ENCODE measurements at places on chromosomes 16 and 17. TPM values are rescaled to one million over a fixed set of nuclear protein-coding genes. Genes with fewer than 3 reads are reported as not detected.
A peak's percentile ranks its signal among the peaks of the same experiment; 100 is the strongest.

DNA sequence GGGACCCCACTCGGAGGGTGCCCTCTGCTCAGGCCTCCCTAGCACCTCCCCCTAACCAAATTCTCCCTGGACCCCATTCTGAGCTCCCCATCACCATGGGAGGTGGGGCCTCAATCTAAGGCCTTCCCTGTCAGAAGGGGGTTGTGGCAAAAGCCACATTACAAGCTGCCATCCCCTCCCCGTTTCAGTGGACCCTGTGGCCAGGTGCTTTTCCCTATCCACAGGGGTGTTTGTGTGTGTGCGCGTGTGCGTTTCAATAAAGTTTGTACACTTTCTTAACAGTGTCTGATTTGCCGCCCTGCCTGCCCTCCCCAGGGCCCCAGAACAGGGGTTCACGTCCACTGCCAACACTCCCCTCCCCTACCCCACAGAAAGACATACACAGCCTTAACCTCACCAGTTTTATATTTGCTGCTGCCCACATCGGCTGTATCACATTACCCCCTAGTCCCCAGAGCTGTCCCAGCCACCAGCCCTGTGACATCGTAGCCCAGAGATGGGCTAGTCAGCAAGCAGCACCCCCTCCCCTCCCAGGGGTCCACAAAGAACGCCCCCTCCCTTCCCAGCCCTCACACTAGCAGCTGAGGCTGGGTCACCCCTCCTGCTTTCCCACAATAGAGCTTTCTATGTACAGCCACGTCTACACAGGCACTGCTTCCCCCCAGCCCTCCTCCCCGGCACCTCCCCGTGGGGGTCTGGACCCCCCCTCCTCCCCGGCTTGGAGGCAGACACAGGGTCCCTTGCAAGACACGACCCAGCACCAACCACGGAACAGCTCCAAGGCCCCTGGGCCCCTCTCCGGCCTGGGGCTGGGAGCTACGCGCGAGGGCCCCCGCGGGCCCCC, 7.9 kb downstream of the GRN start:
- peaks cover 18% of the 10 kb centered on the region for H3K36me3 ChIP-seq
- no peak overlapping the region for H3K4me3 ChIP-seq
- no peaks in the 10 kb centered on the region for H3K27me3 ChIP-seq
- H3K4me1 ChIP-seq: no peaks in the 10 kb centered on the region

DNA sequence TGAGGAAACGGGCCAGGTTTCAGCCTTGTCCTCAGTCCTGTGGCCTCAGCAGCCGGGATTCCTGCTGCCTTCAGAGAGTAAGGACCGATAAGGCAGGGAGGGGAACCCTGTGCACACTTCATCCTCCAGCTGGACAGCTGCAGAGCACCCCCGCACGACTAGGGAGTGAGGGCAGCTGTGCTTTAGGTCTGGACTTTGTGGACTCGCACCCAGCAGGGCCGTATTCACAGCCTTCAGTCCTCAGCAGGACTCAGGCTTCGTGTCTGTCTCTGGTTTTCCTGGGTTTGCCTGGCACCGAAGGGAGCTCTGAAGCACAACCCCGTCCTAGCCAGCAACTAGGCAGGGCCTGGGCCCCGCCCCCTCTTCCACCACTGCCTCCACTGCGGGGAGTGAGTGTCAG, 45.8 kb upstream of the CACNG5 start:
- no peak for DNase-seq
- no peak overlapping the region for H3K4me3 ChIP-seq
- H3K4me1 ChIP-seq: peaks cover 3% of the 10 kb centered on the region
- H3K27ac ChIP-seq: no peak overlapping the region

- H3K36me3 ChIP-seq: no peaks in the 10 kb centered on the region
- H3K27ac ChIP-seq: no peak overlapping the region
- no peak overlapping the region for H3K4me3 ChIP-seq
- H3K27me3 ChIP-seq: no peaks in the 10 kb centered on the region
- peak; percentile 19 for DNase-seq
- H3K4me1 ChIP-seq: no peaks in the 10 kb centered on the region
These were observed 31.6 kb downstream of the NTN1 start for GRCh38 chr17:9052921-9053320.

DNA sequence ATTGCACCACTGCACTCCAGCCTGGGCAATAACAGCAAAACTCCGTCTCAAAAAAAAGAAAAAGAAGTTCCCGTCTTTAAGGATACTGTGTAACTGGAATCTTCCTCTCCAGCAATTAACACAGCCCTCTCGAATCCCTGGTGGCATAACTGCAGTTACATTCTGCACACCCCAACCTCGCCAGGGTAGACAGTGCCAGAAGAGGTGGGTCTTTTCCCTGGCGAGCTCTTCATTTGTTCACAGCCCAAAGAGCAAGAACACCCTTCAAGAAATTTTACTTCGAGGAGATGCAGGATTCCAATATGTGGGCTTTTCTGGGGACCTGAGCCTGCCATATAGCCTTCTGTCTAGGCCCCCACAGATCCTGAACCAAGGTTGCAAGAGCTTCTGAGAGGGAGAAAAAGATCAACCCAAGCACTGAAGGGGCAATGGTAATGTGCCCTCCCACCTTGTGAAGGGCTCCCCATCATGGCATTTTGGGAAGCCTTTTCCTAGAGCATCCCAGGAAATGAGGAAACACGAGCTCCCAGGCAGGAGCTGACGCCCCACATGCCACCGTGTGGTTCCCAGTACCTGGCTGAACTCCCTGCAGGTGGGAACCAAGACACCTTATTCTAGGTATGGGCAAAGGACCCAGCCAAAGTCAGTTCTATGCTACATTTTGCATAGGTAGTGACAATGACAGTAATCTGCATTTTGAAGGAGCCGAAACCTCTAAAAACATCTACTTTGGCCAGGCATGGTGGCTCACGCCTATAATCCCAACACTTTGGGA, 26.9 kb downstream of the TK2 start:
- no peak for DNase-seq
- peaks cover 4% of the 10 kb centered on the region for H3K36me3 ChIP-seq
- no peaks in the 10 kb centered on the region for H3K27me3 ChIP-seq
- no peak overlapping the region for H3K27ac ChIP-seq

DNA sequence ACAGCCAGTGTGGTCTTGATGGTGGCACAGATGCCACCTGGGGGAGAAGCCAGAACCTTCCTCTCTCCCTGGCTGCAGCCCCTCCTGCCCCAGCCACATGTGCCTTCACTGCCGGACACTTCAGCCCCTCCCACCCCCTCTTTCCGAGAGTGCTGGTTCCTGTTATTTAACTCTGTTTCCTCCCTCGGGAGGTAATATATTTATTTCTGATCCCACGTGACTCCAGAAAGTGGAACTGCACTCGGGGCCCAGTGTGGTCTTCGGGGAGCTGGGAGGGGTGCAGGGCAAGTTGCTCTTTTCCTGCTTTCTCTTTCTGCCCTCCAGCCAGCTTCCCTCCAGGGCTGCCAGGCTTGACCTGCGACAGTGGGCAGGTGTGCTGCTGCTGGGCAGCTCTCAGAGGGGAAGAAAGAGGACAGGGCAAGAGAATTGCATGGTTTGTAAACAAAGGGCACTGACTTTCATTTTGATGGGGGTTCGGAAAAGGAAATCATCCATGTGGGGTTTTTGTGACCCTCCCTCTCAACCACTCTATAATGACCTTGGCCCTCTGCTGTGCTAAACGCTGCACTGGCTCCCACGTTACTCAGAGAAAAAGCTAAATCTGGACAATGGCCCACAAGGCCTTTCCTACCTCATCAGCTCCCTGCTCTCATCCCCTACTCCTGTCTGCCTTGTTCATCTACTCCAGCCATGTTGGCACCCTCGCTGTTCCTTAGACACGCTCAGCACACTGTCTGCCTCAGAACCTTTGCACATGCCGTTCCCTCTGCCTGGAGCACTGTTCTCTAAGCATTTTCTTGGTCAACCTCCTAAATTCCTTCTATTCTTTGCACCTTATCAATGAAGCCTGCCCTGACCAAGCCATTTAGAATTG, 8.2 kb upstream of the CIITA start:
- no peak overlapping the region for H3K27ac ChIP-seq
- H3K4me1 ChIP-seq: peaks cover 10% of the 10 kb centered on the region
- no peaks in the 10 kb centered on the region for H3K36me3 ChIP-seq
- H3K4me3 ChIP-seq: no peak overlapping the region
- DNase-seq: no peak
- H3K27me3 ChIP-seq: no peaks in the 10 kb centered on the region

GRCh38 chr17:29036584-29036983, 6.4 kb upstream of the PIPOX start:
- H3K36me3 ChIP-seq: no peaks in the 10 kb centered on the region
- H3K27me3 ChIP-seq: peaks cover 51% of the 10 kb centered on the region
- H3K4me1 ChIP-seq: no peaks in the 10 kb centered on the region
- H3K4me3 ChIP-seq: no peak overlapping the region

- no peak overlapping the region for H3K4me3 ChIP-seq
- peaks cover 62% of the 10 kb centered on the region for H3K27me3 ChIP-seq
- no peak overlapping the region for H3K27ac ChIP-seq
- no peaks in the 10 kb centered on the region for H3K4me1 ChIP-seq
These were observed 2.3 kb upstream of the WNT3 start for GRCh38 chr17:46820592-46821450.

GRCh38 chr17:4717791-4718190, 7.4 kb downstream of the ARRB2 start:
- H3K27ac ChIP-seq: no peak overlapping the region
- H3K27me3 ChIP-seq: no peaks in the 10 kb centered on the region
- H3K36me3 ChIP-seq: no peaks in the 10 kb centered on the region
- H3K4me3 ChIP-seq: no peak overlapping the region

DNA sequence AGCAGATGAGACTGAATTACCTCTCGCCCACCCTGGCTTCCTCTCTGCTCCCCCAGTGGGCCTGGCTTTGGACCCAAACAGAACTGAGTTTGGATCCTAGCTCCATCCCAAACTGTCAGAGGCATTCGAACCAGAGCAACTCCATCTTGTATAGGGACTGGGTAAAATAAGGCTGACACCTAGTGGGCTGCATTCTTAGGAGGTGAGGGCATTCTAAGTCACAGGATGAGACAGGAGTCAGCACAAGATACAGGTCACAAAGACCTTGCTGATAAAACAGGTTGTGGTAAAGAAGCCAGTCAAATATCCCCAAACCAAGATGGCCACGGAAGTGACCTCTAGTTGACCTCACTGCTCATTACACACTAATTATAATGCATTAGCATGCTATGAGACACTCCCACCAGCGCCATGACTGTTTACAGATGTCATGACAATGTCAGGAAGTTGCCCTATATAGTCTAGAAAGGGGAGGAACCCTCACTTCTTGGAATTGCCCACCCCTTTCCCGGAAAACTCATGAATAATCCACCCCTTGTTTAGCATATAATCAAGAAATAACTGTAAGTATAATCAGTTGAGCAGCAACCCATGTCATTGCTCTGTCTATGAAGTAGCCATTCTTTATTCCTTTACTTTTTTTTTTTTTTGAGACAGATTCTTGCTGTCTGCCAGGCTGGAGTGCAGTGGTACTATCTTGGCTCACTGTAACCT, 44.4 kb downstream of the LYRM1 start:
- H3K4me3 ChIP-seq: no peak overlapping the region
- H3K4me1 ChIP-seq: no peaks in the 10 kb centered on the region
- DNase-seq: peak; percentile 65

The CES1 gene
- total RNA-seq: 41.1 TPM

Data from fibroblast of lung (primary cell).